ENCODE measurements at places on chromosomes 4 and X.

DNA sequence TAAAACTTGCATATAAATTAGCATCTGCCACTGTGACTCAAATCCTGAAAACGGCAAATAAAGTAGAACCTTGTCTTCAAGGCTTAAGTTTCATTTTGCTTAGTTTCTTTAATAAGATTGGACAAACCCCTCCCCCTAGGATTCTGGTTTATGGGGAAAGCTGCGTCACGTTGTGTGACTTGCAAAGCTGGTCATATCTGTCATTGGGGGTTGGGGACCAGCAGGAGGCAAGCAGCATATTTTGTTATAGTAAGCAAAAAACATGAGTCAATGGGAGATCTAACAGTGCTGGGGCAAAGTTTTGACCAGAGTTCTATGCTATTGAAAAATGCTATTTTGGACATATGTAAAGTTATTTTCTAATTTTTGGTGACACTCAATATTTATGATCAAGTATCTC, 407.3 kb downstream of the PCDH18 start:
- no peak for DNase-seq

GRCh38 chr4:150852216-150852615, 162.9 kb downstream of the LRBA start:
- no peak for DNase-seq

GRCh38 chr4:164946810-164947209, 30.6 kb downstream of the TRIM61 start:
- no peak for DNase-seq

DNA sequence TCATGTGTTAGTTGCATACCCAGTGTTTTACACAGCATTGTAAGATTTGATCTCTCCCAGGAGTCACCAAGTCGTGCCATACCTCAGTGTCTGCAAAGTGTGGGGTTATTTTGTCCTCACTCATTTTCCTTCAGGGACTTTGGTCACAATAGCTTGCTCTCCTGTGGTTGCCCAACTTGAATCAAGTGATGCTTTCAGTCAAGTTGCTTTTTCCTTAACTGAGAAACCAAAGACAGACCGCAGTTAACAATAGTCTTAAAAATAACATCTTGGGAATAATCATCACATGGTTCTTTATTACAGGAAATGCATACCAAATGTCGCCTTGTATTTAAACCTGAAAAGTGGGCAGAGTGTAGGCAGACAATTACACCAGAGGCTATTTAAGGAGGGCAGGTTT, 44.5 kb upstream of the NDP start:
- no peak for DNase-seq

GRCh38 chr4:54726907-54727306, 69.2 kb downstream of the KIT start:
- DNase-seq, result no peak

GRCh38 chr4:161256716-161257115, 907.1 kb downstream of the FSTL5 start:
- DNase-seq, result no peak

- no peak for DNase-seq
Measured at GRCh38 chrX:104995546-104995945, 224.9 kb downstream of the TEX13A start.

DNA sequence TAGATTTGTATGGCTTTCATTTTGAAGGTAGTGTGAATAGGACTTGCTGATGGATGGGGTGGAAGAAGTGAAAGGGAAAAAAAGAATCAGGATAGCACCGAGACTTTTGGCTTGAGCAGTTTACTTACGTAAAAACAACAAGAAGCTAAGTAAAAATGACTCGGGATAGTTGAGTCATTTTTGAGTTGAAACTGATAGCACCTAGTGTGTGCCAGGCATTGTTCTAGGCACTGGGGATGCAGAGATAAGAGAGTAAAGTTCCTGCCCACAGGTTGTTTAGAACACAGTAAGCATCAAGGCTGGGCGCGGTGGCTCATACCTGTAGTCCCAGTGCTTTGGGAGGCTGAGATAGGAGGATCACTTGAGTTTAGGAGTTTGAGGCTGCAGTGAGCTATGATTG, 34.7 kb downstream of the ADD1 start:
- DNase-seq, result no peak

DNA sequence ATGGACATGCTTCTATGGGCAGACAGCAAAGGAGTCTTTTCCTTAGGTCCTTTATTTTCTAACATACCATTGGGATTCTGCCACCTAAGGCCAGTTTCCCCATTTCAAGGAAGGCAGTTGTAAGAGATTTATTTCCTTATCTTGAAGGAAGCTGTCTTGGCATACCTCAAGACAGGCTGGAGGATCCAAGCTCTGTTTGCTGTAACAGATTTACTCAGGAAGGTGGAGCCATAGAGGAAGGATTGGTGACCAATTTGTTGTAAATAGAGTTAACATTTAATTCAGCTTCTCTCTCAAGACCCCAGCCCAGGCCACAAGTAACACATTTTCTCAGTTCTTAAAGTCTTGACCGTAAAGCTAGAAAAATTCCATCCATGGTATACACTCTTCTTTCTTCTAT, 131.6 kb upstream of the TENM3 start:
- no peak for DNase-seq

DNA sequence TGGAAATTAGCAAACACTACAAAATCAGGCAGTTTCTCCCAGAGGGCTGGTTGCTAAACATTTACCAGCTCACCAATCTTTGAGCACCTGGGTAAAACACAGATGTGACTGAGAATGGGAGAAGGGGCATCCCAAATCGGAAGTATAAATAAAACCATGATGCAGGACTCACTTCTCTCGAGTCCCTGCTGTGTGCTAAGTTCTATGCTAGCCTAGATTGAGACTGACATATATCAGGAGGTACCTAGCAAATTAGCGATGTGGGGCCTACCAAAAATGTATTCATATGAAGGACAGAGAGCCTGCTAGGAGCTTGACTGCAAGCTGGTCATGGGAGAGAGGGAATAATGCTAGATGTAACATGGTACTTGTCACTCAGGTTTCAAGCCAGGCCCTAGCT, 171.9 kb upstream of the PGRMC2 start:
- DNase-seq, result no peak

GRCh38 chrX:77910108-77910840, at the start of gene ATP7A:
TSS of gene ATP7A (plus strand) at chrX:77910693. CDS start at chrX:77971642, 60,949 bp downstream.
- peak; percentile 46 for DNase-seq

- DNase-seq, result no peak
Measured at GRCh38 chrX:93591398-93591797, 82.0 kb downstream of the NAP1L3 start.
